HCEC 1CT (cell line): ENCODE measurements at places on chromosomes 7 and 10.

GRCh38 chr7:91463330-91463729, 199.1 kb downstream of the FZD1 start:
- DNase-seq = no peak

DNA sequence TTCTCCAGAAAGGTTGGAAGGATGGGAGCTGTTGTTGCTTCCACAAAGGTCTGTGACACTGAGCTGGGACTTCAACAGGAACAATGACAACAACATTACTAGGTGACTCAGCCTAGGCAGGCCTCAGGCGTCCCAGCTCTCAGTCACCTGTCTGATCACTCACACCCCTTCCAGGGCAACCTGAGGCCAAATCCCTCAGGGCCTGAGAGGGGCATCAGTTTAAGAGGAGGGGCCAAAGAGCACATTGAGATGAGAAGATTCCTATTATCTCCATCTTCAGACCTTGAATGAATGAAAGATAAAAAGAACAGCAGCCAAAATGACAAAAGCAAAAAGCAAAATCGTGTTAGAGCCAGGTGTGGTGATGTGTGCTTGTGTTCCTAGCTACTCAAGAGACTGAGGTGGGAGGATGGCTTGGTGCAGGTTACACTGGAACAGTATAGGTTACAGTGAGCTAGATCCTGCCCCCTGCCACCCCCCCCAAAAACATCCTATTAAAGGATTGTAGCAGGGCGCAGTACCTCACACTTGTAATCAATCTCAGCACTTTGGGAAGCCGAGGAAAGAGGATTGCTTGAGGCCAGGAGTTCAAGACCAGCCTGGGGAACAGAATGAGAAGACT, at the start of gene ATG9B:
TSS of gene ATG9B (minus strand) at position 60 of the 622 bp plus-strand sequence. CDS start 71 bp downstream, outside the sequence.
- DNase-seq = no peak

- DNase-seq = no peak
These were observed 75.6 kb upstream of the NRBF2 start for GRCh38 chr10:63057509-63057908.

GRCh38 chr10:78053211-78053868, 19.7 kb downstream of the RPS24 start:
- DNase-seq = peak; percentile 94

DNA sequence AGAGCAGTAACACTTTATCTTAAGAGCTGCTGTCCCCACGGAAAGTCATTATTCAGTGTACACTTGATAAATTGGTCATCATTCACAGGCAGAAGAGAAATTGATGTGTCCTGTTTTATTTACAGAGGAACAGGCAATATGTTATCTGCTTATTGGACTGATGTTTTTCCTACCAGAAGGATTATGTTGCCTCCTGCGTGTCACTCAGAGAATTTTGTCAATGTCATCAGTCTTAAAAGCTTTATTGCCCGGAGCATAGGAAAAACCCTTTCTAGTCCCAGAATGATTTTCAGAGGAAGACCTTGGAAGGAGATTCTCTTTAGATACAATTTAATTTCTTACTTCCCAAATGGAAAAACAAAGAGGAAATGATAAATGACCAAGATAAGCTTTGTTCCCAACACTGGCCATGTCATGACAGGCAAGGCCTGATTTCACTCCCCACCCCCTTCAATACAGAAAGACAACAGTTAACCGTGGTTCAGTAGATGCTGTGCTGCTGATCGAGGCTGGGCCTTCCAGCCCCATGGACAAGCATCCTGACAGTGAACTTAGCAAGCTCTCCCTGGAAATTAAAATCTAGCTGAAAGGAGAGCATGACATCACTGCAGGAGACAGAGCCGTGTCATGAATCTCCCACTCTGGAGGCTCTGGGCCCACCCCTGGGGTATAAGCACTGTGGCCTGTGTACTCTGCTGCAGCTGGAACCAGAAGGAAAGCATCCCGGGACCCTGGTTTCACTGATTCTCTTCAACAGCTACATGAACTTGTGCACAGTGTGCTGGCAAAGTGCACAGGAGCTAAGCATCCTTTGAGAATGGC, 118.8 kb upstream of the LYZL2 start:
- DNase-seq = no peak

- DNase-seq = peak; percentile 35
These were observed 76.0 kb downstream of the PCGF5 start for GRCh38 chr10:91296471-91296870.

DNA sequence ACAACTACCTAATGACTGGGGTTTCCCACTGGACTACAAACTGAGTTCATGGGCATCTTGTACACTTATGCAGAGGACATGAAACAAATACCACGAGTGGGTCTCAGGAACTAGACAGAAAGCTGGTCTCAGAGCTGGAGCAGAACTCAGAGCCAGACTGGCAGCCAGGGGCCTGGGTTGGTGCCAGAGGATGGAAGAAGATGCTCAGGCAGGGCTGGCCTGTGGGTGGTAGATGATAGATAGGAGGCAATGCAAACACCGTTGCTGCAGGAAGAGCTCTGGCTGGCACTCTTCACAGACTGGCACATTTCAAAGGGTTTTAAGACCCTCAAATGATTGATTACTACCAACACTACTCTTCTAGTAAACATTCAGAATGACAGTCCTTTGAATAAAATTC, 28.8 kb downstream of the ENO4 start:
- no peak for DNase-seq

GRCh38 chr7:35754741-35755140, 46.1 kb upstream of the SEPTIN7 start:
- no peak for DNase-seq

DNA sequence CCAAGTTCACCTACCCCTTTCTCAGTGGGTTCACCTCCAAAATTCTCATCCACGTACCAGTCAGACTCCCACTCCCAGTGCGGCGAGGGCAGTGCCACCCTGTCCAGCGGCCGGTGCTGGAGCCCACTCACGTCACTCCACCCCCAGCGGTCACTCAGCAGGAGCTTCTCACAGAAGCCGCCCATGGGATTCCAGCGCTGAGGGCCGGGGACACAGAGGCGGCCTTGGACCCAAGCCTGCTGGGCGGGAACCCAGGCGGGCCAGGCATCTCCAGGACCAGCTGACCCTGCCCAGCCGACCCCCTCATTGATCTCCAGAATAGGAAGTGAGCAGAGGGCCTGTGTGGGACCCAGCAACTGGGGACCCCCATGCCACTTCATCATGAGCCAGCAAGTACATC, 7.2 kb downstream of the TECPR1 start:
- no peak for DNase-seq

DNA sequence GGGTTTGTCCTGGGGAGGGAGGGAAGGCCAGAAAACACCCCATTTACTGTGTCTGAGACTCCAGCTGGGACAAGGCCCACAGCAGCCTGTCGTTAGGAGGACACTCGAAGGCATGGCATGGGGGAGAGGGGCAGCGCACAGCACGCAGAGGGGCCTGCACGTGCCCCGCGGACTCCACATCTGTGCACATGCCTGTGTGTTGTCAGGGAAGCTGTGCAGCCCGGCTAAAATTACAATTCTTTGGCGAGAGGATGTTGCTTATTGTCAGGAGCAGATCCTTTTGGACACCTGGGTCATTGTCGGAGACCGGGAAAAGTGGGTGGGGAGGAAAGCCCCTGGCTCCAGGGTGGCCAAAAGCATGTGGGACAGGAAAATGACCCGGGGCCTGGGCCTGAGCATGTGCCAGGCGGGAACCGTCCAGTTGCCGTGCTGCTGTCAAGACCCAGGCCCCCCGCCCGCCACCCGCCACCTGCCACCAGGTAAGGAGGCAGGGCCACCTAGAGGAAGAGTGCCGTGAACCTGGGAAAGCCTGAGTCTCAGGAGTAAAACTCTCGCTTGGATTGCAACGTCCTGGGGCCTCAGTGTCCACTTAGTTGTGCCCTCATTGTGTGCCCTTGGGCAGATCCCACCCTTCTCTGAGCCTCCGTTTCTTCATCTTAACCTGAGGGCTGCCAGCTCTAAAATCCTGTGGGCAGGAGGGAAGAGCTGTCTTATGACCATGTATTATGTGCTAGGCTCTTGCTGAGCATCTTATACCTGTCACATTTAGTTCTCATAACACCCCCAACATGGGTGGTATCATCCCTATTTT, 7.2 kb downstream of the VSIR start:
- no peak for DNase-seq

GRCh38 chr10:113259576-113260226, 293.2 kb upstream of the HABP2 start:
- DNase-seq = no peak

DNA sequence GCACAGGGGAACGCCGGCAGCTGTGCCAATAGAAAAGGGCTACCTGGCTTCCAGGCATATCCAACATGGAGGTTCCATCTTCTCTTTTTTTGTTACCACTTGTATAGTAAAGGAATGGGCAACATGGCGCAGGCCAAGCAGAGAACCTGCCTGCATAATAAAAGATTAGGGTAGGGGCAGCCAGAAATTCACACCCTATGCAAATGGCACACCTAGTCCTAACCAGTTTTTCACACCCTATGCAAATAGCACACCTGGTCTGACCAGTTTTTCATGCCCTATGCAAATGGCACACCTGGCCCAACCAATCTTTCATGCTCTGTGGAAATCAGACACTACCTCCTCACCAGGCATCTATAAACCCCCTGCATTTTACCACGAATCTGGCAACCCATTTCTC, 369.5 kb downstream of the IPMK start:
- DNase-seq = no peak

GRCh38 chr10:113609704-113610108, 54.1 kb downstream of the NRAP start:
- no peak for DNase-seq

GRCh38 chr10:71035511-71036296, 147.3 kb upstream of the PCBD1 start:
- no peak for DNase-seq

GRCh38 chr7:142384493-142384922, 126.7 kb upstream of the PRSS58 start:
- DNase-seq = peak; percentile 30

- DNase-seq = no peak
These were observed 67.9 kb upstream of the ANKRD1 start for GRCh38 chr10:90988802-90989201.

DNA sequence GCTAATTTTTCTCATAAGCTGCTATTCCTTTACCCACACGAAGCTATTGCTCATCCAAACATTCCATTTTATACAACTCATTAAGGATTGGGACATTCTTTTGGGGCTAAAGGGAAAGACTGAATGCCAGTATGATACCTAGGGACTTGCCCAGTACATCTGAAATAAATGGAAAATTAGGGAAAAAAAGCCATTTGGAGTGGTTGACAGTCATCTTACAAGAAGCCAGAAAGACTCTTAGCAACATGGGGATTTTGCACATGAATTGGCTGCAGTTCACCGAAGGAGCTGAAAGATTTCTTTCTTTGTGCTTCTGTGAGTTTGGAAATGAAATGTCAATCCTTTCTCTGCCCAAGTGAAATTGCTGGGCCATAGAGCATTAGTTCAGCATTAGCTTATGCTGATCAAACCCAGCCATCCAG, 43.3 kb upstream of the MTURN start:
- peak; percentile 91 for DNase-seq
